ENCODE measurements at places on chromosomes 6 and 20.

- DNase-seq, result no peak
Measured at GRCh38 chr6:155079985-155080452, 84.9 kb downstream of the TIAM2 start.

GRCh38 chr6:113909224-113909856, 52.2 kb downstream of the MARCKS start:
- peak; percentile 61 for DNase-seq

DNA sequence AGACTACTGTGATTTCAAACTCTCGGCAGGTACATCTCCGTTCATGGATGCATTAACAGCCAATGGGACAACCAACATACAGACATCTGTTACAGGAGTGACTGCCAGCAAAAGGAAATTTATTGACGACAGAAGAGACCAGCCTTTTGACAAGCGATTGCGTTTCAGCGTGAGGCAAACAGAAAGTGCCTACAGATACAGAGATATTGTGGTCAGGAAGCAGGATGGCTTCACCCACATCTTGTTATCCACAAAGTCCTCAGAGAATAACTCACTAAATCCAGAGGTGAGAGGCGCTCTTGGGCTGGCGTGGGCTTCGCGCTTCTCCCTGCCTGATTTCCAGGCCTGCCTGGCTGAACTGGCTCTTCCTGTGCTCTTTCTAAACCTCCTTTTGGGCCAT, 68.4 kb downstream of the RPP40 start:
- no peak for DNase-seq

- no peak for DNase-seq
Measured at GRCh38 chr20:4664691-4665360, 56.9 kb upstream of the PRND start.

- no peak for DNase-seq
Measured at GRCh38 chr6:168634541-168635328, 193.8 kb downstream of the SMOC2 start.

- peak; percentile 76 for DNase-seq
Measured at GRCh38 chr6:52317841-52318581, 33.5 kb upstream of the MCM3 start.

- no peak for DNase-seq
Measured at GRCh38 chr20:23702021-23702420, 13.2 kb upstream of the CST4 start.

DNA sequence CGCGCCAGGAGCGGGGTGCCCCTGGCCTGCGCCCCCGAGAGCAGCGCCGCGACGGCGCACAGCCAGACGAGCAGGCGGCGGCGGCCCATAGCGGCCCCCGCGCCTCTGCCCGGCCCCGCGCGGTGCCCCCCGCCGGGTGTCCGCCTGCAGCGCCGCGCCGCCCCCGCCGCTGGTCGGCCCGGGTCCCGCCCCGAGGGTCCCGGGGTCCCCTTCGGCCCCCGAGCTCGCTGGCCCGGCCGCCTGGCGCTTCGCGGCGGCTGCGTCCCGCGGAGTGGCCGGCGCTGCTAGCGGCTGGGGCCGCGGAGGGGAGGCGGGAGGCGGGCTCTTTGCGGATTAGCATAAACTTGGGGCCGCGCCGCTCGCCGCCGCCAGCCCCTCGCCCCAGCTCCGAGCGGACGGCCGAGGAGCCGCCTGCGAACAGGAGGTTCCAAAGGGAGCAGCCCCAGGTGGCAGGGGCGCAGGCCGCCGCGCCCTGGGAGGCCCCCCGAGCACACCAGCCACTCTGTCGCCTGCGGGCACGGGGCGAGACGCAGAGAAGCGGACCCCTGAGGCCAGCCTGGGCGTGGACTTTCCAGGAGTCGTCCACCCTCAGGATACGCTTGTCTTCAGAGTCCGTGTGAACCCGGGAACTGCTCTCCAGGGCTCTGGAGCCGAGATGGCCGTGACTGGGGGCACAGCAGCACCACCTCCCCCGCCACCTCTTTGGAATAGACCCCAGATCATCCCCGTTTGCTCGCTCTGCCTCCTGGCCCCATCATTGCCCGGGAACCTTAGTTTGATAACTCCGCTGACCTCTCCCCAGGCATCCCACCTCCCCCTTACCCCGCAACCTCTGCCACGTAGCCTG, at the start of gene EMILIN3:
Gene EMILIN3, minus strand, starts transcription at position 273 of the 847 bp plus-strand sequence. Its CDS starts 184 bp downstream, at position 89.
- no peak for DNase-seq

DNA sequence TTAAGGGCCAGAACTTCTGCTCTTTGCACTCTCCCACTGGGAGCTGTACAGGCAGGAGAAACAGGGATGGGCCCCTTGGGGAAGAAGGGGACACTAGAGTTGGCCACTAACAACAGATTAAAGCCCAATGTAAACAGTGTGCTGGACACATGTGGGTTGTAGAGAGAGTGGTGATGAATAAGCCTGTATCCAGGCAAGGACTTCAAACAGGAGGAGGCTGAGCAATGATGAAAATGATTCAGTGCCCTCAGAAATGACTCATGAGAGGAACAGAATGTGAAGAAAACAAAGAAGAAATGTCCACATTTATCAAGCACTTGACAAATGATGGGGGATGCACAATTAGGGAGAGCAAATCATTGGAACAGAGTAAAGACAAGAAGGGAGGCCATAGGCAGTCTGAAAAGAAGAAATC, 242.3 kb downstream of the TBX18 start:
- DNase-seq, result peak; percentile 62

DNA sequence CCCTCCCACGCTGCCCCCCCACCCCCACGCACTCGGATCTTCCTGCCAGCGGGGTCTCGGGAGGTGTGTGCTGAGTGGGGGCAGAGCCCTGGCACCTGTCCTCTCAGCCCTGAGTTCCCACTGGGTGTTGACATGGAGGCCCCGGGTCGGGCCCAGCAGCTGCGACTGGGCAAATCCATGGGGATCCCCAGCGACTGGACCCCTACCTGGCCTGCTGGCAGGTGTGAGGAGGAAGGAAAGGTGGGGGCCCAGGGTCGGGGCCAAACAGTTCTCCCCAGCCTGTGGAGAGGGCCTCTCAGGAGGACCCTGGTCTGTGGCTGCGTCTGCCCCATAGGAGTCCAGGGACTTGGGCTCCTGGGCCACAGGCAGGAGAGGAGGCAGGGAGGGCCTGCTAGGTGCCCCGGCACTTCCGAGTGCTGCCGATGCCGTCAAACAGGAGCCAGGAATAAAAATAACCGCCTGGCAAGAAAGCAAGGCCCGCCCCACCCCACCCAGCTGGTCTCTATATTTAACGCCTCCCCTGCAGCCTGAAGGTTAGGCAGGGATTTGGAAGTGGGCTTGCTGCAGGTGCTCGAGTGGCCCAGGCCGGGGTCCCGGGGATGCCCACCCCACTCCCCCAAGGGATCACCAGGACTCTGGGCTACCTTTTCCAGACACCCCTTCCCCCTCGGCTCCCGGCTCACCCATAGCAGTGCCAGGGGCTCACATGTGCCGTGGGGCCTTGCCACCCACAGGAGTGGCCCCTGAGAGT, 1.4 kb upstream of the EEF1A2 start:
- DNase-seq, result no peak

- DNase-seq, result no peak
Measured at GRCh38 chr6:139146317-139146726, 11.4 kb downstream of the HECA start.

GRCh38 chr20:49170714-49171113, 17.4 kb downstream of the STAU1 start:
- DNase-seq, result no peak

GRCh38 chr20:60000271-60001042, 42.2 kb downstream of the CDH26 start:
- DNase-seq, result no peak

DNA sequence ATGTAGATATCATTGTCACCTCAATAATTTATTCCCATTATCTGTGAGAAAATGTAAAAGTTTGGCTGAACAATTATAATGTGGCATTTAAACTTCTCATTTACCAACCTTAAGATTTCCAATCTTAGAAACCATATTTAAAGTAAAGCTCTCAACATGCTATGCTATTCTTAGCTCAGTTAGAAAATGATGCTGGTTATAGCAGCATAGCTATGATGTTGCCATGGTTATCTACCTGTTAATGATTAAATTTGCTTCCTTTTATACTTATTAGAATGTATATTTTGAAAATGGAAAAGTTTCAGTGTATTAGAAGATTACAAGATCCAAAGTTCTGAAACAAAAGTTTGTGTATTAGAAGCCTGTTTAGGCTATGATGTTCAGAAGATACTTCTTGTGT, 110.1 kb downstream of the GPR63 start:
- no peak for DNase-seq

- DNase-seq, result no peak
Measured at GRCh38 chr6:93418033-93418407, 1.3 kb downstream of the EPHA7 start.

- DNase-seq, result no peak
Measured at GRCh38 chr6:48825501-48826151, 637.4 kb downstream of the MMUT start.

- DNase-seq, result no peak
Measured at GRCh38 chr20:21360705-21361104, 36.6 kb downstream of the NKX2-4 start.

DNA sequence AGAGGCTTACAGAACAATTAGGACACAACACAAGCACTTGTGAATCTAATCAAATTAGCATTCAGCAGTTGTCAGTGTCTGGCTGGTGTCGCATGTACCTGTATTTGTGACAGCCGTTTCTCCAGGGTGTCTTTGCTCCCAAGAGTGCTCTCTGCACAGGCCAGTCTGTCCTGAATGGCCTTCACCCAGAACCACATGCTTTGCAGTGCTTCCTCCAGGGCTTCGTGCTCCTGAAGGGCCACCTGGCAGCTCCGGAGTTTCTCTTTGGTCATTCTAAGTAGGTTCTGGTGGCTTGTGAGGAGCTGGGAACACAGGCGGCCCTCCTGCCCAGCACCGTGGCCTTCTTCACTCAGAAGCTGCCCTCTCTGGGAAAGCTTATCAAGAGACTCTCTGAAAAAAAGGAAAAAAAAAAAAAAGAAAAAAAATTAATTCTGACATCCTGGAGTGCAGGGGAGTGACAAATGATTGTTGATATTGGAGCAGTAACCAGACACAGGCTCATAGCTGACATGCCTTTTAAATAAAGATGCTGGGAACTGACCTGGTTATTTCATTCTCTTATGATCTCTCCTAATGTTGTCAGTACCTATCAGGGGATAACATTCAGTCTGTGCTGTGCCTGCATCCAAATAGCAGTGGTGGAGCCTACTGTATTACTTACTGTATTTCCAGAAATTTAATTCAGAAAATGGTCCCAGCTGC, 245.8 kb downstream of the SYNE1 start:
- no peak for DNase-seq

DNA sequence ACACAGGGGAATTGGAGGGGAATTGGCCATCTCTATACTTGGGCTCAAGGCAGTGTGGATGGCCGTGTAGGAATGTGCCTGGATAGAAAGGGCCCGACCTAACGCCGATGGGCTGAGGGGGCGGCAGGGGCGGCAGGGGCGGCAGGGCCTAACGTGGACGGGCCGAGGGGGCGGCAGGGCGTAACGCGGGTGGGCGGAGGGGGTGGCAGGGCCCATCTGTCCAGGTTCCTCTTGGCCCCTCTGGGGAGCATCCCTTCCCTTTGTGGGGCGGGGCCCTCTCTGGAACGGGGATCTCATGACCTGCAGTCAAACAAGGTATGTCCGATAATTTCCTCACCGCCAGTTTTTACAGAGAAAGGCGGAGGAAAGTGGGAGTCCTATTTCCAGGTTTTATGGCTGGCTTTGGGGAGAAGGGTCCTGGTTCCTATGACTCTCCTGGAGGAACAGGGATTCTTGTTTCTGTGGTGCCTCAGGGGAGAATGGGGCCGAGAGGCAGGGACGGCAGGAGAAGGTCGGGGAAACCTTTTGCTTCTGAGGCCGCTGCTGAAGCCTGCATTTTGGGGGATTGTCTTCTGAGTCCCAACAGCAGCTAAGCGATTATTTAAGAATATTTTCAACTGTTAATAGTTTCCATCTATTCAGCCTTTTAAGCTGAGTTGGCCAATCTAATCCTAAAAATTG, 100.8 kb upstream of the FRMD1 start:
- no peak for DNase-seq

- DNase-seq, result peak; percentile 61
Measured at GRCh38 chr6:36679043-36679833, 724 bp downstream of the CDKN1A start.

DNA sequence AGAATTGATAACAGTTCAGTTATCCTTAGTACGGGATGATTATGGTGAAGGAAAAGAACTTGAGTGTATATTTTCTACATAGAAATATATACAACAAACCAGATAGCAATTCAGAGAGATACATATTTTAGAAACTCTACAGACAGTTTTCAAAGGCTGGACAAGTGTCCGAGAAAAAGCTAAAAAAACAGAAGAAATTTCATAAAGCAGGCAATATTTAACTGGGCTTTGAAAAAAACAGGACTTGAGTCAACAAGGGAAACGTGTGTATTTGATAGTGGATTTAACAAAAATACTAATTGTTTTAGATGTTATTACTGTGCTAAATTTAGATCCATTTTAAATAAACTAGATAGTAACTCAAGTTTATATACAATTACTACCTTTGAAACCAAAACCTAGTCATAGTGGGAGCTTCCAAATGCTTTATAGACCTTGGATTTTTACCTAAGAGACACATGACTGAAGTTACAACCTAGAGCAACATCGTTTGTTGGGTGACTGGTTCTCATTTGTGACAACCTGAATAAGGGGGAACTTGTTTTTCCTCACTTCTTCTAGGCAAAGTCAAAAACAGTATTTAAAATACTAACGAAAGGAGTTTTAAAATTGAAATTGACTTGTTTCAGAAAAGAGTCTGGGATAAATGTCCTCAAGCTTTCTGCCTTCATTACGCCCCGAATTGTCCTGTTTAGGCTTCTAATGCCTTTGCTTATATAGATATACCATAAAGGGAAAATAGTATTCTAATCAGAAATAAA, 116.7 kb upstream of the PRSS16 start:
- DNase-seq, result no peak

DNA sequence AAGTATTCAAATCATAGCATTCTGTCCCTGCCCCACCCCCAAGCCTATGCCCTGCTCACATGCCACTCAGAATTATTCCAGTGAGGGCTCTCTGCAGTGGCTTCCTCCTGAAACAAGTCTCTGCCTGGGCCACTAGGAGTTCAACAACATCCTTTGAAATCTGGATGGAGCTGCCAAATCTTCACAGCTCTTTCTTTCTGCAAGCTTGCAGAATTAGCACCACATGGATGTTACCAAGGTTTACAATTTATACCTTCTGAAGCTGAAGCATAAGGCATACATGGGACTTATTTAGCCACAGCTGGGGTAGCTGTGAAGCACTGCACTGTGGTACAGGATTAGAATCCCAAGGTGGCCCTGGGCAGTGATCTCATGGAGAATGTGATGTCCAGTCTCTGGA, 577.5 kb downstream of the CD109 start:
- DNase-seq, result no peak

DNA sequence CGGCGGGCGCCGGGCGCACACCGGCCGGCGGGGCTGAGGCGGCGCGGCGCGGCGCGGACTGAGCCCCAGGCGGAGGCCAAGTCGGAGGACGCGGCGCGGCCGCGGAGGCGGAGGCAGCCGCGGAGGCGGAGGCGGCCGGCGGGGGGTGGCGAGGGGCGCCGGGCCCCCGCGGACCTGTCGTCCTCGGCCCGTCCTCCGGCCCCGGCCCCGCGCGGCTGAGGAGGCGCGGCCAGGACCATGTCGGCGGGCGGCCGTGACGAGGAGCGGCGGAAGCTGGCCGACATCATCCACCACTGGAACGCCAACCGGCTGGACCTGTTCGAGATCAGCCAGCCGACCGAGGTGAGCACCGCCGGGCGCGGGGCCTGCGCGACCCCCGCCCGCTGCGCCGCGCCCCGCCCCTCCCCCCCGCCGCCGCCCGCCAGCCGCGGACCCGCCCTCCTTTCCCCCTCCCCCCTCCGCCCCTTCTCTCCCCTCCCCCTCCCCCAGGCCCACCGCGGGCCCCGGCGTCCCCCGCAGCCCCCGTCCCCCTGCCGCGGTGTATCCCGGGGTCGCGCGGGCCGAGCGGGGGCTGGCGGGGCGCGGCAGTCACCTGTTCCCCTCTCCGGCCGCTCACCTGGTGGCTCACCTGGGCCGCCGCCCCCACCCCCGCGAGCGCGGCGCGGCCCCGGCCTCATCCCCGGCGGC, at the start of gene AFDN:
Gene AFDN, plus strand, starts transcription at position 16 of the 687 bp plus-strand sequence. Its CDS starts 222 bp downstream, at position 238.
- DNase-seq, result no peak
